ENCODE measurements at places on chromosomes 2 and 18.

GRCh38 chr2:140975237-140975636, 1155.6 kb downstream of the LRP1B start:
- DNase-seq, result no peak

DNA sequence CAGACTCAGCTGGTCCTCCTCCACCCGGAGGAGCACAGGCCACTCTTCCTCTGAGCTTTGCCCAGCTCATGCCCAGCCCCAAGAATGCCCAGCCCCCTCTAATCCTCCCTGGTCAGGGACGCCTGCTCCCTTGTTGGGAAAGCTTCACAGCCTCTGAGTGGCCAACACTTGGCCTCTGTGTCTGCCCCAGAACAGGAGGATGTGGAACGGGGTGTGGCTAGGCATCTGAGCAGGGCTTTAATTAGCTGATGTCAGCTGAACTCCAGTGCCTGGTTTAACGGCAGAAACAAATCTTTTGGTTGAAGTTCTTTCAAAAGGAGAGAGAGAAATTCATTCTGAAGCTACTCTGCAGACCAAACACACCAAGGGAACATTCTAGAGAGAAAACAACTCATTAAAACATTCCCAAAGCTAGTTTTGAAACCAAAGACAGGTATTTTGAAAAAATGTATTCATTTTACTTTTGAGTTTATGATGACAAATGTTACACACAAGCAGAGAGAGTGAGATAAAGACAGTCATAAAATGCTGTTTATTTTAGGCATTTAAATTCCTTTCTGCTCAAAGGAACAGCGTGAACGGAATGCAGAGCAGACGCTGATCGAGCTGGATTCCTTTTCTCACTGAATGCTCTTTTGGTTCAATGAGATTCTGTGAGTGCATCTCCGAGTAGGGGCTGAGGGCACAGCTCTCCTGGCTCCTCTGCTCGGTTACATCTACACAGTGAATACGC, 63.8 kb downstream of the RTP5 start:
- DNase-seq, result peak; percentile 65

DNA sequence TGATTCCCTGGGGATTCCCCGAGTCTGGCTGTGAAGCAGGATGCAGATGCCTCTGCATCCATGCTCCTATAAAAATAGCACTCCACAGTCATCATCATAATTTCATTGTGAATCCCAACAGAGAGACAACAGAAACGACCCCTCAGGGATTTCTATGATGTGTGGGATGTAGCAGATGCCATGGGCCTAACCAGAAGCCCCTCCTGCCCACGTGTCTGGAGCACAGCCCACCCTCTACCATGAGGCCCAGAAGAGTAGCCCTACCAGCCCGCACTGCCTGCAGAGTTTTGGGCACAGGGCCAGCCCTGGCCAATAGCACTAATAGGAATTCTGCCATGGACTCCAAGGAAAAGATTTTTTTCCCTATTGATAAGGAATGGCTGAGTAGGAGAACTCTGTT, 66.6 kb downstream of the GYPC start:
- no peak for DNase-seq

DNA sequence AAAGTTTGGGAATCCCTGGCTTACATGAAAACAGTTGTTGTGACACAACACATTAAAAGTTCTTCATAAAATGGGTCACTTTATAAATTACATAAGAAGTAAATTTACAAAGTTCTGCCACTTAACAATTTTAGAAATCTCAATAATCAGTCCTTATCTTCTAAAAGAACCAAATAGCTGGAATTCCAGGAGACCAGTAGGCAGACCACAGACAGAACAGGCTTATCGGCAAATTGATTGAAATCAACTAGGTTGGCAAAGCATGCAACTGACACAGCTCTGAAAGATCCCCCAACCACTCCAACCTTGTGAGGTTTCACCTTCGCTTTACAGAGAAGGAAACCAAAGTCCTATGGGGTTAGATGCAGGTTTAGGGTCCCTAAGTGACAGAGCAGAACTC, 103.0 kb downstream of the DNER start:
- DNase-seq, result no peak

DNA sequence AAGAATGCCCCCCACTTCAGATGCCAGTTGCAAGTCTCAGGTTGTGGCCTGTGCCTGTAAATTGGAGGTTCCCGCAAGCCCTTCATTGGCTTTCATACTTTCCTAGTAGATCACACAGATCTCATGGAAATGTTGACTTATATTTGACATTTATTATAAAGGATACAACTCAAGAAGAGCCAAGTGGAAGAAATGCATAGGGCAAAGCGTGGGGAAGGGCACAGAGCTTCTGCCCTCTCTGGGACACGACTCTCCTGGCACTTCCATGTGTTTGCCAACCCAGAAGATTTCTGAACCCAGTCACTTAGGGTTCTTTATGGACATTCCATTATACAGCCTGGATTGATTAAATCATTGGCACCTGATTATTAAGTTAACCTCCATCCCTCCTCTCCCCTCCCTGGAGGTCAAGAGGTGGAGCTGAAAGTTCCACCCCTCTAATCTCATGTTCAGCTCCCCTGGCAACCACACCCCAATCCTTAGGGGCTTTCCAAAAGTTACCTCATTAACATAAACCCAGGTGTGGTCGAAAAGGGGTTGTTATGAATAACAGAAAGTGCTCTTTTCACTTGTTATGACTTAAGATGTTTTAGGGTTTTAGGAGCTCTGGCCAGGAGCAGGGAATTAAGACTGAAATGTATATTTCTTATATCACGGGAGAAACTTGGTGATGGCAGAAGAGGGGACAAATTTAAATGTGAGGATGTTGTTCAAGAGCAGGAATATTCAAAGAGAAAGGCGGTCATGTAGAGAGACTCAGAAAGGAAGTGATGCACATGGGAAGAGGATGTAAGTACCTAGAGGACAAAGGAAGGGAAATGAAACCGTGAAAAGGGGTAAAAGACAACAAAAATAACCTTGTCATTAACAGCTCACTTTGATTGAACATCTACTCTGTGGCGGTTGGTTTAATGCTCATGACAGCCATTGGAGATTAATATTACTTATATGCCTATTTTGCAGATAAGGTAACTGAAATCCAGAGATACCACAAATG, 31.8 kb downstream of the SP100 start:
- DNase-seq, result no peak

GRCh38 chr2:134621939-134622705, 96.7 kb downstream of the TMEM163 start:
- DNase-seq, result no peak

- no peak for DNase-seq
These were observed 77.3 kb upstream of the RMDN2 start for GRCh38 chr2:37847792-37848191.

DNA sequence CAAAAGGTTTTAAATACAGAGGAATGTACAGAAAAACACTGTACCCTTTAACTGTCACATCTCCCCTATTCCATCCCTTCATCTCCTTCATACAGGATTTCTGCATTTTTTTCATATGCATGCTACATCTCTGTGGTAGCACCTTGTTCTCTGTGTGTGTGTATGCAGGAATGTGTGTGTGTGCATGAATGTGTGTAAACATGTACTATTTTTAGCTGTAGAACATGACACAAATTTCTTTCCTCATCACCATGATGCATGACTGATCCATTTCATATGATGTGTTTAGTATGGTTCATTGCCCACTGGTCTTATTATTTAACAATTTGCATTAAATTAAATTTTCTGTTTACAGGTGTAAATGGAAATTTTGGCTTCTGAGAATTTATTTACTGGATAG, 21.5 kb upstream of the ZEB2 start:
- DNase-seq, result no peak

- no peak for DNase-seq
These were observed 4.5 kb downstream of the SMARCAL1 start for GRCh38 chr2:216416571-216417307.

DNA sequence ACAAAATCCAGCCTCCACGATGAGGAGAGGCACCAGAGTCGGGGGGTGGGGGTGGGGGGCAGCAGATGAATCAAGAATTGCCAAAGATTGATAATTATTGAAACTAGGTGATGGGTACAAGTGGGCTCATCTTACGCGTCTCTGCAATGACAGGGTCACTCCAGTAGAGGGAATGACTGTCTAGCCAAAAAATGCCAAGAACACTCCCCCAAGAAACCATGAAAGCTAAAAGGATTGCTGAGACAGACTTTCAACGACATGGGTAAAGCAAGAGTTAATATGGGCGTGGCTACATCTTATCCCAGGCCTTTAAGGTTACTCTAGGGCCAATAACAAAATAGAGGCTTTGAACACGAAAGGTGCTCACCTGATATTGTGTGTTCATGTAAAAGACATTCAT, 86.5 kb downstream of the STK39 start:
- DNase-seq, result no peak

DNA sequence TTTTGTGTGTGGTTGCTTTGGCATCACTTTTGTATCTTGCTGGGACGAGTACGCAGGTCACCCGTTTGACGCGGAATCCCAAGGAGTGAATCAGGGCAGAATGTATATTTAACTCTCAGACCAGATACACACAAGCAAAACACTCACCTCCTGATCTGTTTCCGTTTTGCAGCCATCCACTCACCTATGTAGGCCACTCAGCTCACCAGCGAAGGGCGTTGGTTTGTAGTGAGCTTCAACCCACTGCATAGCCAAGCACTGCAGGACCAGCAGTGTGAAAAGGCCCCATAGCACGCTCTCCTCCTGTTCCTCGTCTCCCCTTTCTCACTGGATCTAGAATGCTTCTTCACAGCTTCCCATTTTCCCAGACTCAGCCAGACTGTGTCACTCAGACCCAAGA, 58.3 kb downstream of the ZNF532 start:
- no peak for DNase-seq

- DNase-seq, result no peak
These were observed 50.9 kb upstream of the PDE1A start for GRCh38 chr2:182477774-182478173.

GRCh38 chr2:188466761-188467160, 175.1 kb downstream of the GULP1 start:
- no peak for DNase-seq

- no peak for DNase-seq
These were observed 8.5 kb downstream of the RFX8 start for GRCh38 chr2:101466426-101466825.

GRCh38 chr18:46754188-46754587, 2.7 kb downstream of the ST8SIA5 start:
- DNase-seq, result no peak

DNA sequence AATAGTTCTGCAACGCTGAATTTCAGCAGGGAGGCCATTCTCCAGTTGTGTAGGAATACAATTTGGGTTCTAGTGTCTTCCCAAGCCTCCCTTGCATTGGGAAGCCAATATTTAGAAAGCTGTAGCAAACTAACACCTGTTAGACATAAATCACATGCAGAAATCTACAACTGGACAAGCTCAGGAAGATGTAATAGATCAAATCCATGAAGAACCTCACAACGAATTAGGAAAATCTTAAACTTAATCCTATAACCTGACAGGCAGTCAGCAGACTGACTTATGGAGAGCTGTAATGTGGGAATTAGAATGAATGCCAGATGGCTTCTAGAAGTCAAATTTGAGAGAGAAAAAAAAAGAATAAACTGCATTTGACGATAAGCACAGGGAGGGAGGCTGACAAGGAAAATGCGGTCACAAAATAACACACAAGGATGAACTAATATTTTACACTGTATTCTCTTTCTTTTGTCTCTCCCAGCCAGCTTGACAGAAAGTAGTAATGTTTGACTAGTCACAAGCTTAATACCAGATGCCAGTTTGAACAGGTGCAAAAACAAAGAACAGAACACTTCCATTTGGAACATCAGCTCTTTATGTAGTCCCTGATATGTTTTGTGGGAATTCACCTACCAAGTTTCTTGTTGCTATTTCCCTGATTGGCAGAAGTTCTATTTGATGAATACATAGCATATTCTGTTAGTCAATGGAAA, 50.8 kb upstream of the FANCL start:
- no peak for DNase-seq

GRCh38 chr2:191311156-191311555, 66.0 kb downstream of the MYO1B start:
- no peak for DNase-seq

DNA sequence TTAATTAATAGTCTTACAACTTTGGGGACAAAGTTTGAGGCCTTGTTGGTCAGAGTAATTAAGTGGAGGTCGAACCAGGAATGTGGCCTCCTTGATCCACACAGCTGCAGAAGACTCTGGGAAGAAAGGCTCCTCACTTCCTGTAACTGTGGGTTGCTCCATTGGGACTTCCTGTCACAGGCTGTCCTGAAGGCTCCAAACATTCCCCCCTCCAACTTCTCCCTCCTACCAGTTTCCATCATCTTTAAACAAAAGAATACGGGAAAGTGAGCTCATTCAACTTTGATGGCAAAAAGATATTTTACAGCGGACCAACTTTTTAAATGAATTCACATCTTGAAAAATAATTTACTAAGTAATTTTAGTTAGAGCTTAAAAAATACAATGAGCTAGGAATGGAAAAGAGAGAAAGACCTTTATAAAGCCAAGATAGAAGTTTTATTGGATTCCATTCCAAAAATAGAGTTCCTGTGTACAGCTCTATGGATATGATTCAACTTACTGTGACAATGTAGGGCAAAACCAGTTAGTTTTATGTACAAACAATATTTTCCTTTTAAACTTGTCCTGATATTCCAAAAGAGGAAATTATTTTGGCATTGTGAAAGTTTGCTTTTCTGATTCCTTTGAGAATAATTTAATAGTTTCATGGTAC, 212.0 kb upstream of the NABP1 start:
- DNase-seq, result no peak

DNA sequence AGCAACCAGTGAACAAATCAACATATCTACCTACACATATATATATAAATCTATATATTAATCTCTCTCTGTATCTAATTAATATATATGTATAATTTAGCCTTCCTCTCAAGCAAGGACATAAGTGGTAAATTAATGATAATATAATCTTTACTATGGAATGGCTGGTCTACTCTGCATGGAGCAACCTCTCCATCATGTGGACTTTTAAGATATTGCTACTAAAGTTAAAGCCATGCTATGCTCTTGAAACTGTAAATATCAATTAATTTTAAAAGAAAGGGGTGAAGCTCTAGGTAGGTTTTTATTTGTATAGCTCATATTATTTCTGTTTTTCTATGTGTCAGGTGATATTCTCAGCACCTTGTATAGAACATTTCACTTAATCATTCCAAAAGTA, 147.0 kb downstream of the PPP1R1C start:
- DNase-seq, result no peak

- no peak for DNase-seq
These were observed 262.1 kb downstream of the EIPR1 start for GRCh38 chr2:3115301-3116042.

GRCh38 chr2:164479460-164479859, 141.8 kb downstream of the GRB14 start:
- no peak for DNase-seq

- DNase-seq, result no peak
These were observed 142.0 kb downstream of the ACTR3 start for GRCh38 chr2:114031605-114032505.

- no peak for DNase-seq
These were observed 21.5 kb upstream of the CPS1 start for GRCh38 chr2:210534879-210535278.

GRCh38 chr2:70921839-70922234, 13.9 kb upstream of the ATP6V1B1 start:
- no peak for DNase-seq

GRCh38 chr2:152823905-152824304, 105.5 kb downstream of the ARL6IP6 start:
- no peak for DNase-seq
